ENCODE measurements at places on chromosomes 6 and 20.

DNA sequence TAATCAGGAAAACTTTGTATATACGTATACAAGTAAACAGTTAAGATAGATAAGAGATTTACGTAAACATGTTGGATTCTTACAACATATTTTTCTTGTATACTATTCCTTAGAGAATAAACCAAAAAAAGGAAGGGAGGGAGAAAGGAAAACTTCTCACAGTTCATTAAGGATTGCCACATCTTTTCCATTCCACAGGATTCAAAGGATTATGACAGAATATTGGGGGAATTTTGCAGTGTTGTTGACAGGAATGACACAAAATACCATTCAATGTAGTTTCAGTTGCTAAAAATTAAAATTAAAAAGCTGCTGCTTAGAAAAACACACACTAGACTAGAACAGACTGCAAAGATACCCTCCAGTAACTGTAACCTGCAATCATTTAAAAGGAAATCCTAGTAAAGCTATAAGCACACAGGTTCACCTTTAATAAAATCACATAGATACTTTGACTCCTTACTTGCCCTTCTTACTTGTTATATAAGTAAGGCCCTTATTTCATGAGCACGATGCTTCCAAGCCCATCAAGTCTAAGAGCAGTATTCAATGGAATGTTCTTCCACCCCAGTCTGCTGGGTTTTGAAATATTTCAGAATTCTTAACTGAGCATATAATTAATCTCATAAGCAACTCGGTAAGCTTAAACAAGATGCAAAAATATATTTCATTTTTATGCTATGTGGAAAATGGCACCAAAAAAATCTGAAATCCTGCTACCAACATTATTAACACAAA, 107.8 kb downstream of the SMLR1 start:
- no peak for DNase-seq

GRCh38 chr20:50405235-50405914, 104.8 kb upstream of the PTPN1 start:
- DNase-seq, result no peak

DNA sequence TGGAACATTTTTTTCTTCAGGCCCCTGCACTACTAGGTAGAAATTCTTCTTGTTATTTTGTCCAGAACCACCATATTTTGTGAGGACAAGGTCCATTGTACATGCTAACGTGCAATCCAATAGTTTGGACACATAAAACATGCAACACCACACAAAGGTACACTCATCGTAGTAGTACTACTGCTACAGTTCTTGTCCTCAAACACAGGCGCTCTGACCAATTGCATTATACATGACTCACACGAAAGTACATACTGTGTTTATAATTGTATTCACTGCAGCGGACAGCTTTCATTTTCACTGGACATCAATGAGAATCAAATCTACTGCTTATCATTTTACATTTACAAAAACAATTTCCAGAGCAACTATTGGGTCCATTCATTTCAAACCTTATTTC, 15.3 kb upstream of the SMLR1 start:
- DNase-seq, result no peak

DNA sequence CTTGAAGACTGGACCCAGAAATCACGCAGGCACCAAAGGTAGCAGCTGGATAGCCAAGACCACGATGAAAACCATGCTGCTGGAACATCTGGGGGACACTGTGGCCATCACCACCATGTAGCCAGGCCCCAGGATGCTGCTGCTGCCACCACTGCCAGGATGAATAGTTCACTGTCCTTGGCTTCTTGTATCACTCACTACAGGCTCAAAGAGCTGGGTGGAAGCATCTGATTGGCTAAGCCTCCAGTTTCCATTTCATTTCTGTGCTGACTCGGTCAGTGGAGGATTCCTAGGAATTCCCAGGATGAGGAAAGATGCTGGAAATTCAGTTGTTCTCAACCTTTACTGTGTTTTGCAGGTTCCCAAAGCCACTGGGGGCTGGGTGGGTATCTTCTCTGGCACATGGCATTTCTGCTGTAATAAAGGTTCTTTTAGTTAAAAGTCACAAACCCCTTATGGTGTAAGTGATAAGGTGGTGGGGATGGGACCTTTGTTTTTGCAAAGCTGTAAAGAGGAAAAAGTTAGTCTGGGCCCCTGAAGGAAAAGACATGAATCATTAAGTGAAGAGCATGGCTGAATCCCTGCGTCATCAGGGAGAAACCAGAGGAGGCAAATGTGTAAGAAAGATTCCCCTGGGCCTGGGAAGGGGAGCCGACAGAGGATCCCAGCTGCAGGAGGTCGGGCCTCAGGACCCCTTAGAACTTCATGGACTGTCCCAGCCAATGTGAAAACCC, 75.6 kb upstream of the RNF24 start:
- no peak for DNase-seq

- no peak for DNase-seq
These were observed 65.9 kb downstream of the MTHFD1L start for GRCh38 chr6:150931405-150931804.

- no peak for DNase-seq
These were observed 76.8 kb downstream of the PTPRK start for GRCh38 chr6:128443553-128443952.

DNA sequence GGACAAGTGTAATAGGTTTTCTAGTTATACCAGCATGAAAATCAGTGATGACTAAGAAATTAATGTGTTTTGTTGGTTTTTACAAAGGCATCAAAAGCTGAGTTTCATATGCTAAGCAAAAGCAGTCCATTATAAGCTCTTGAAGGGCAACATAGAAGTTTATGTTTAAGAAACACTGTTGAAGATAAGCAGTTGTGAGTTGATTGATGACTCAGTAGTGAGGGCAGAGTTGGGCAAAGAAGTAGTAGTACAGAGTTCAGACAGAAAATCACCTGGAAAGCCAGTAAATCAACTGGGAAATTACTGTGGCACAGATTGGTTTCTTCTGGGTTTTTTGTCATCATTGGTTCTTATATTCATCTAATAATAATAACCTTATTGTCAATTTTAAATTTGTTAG, 78.0 kb upstream of the SMIM8 start:
- DNase-seq, result no peak

DNA sequence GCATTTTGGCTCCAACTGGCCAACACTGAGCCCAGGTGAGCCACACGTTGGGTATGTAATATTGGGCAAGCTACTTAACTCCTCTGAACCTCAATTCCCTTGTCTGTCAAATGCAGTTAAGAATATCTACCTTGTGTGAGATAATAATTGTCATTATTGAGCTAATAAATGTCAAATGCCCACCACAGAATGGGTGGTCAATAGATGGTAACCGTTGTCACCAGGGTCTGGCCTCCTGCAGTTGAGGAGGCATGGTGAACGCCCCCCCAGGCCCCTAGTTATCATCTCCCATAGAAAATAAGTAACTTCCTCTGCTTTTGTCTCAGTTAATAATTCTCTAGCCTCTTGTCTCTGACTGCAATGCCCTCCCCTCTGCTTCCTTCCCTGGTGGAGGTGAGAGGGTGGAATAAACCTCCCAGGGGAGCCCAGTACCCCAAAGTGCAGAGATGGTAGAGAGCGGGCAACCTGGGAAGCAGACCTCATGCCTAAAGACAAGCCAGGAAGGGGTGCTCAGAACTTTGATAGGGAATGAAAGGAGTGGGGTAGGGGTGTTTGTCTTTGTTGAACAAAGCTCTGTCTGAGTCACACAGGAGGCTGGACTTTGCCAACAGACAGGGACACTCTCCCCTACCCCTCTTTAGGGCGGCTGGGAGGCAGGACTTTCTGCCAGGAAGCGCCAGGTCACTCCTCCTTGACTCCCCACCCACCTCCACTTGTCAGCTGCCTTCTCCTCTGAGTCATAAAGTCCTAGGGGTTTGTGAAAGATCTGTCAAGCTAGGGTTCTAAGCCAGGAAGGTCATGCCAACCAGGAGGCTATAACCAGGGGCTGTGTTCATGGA, 1.3 kb upstream of the UNC5CL start:
- DNase-seq, result no peak

- peak; percentile 80 for DNase-seq
These were observed at the start of gene RNF217 for GRCh38 chr6:124961777-124962638. TSS of gene RNF217 (plus strand) at chr6:124962437. CDS start at chr6:124962545, 108 bp downstream.

GRCh38 chr20:47677635-47678453, 107.4 kb downstream of the SULF2 start:
- DNase-seq, result peak; percentile 13

- no peak for DNase-seq
These were observed 59.0 kb downstream of the FAM120B start for GRCh38 chr6:170365593-170365992.

DNA sequence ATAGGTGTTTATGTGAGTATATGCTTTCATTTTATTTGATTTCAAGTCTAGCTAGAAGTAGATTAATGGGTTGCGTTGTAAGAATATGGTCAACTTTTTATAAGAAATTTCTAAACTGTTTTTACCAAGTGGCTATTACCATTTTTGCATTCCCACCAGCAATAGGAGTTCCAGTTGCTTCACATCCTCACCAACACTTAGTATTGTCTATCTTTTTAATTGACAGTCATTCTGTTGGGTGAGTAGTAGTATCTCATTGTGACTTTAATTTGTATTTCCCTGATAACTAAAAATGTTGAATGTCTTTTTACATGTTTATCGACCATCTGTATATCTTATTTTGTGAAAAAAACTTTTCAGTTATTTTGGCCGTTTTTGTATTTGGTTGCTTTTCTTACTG, 135.3 kb downstream of the AKAP7 start:
- DNase-seq, result no peak

GRCh38 chr6:168686029-168686738, 245.2 kb downstream of the SMOC2 start:
- no peak for DNase-seq

DNA sequence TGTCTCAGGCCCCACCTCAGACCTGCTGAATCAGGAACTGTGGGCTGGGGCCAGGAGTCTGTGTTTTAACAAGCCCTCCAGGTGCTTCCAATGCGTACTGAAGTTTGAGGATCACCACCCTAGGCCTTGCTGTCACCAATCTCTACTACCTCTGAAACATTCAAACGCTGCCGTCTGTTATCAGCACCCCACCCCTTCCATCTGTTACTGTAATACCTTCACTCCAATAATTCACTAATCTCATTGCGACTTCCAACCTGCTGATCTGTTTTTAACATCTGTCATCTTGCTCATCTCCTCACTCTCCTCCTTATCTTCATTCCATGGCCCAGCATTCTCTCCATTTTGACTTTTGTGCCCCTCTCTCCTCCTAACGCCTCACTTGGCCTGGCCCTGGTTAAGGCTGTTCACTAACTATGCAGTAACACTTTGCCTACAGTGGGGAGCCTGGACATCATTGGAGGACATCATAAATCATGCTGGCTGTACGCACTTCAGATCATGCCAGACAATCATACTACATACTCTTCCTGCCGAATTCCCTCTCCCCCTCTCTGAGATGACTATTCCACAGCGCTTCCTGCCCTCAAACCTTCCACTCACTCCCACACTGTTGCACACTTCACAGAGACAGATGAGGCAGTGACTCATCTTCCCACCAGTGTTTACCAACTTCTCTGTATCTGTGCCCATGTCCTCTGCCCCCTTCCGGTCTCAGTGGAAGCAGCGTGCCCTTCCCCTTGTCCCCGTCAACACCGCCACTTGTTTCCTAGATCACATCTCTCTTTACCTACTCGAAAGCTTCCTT, 3.0 kb upstream of the GUCA1B start:
- DNase-seq, result peak; percentile 42

GRCh38 chr6:139240161-139241010, 51.4 kb downstream of the TXLNB start:
- no peak for DNase-seq

GRCh38 chr20:4966826-4967751, 34.2 kb downstream of the SLC23A2 start:
- DNase-seq, result no peak

DNA sequence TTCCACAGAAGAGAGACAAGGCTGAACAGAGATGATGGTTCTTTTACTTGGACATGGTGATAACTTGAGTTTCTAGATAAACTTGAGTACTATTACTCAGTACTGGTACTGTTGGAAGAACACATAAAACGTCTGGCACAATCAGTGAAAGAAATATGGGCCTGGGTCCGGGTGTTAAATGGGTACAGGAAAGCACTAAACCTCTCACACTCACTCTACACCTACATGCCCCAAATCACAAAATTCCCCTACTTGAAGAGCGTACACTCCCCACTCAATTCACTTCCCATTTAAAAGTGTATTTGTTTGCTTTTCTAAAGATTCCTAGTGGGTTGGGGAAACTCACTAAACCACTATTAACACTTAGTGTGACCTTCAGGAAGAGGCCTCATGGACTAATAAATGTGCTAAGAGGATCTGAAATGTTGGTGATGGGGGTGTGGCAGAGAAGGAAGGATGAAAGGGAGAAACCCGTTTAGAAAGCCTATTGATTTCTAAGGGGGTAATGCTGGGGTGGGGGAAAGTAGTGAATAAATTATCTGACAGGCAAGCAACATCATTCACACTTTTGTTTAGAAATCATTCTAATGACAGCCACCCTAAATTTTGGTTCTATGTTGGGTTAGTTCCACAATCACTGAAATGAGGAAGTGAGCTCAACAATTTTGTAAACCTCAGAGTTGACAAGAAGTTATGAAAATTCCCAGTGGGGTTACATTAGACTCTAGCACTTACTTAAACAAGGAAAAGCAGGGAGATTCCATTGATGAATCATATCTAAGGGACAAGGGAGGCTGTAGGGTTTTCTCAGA, 222.6 kb upstream of the MARCKS start:
- DNase-seq, result no peak

GRCh38 chr20:49171909-49172308, 16.2 kb downstream of the STAU1 start:
- no peak for DNase-seq

GRCh38 chr6:155432293-155432692, 23.3 kb downstream of the NOX3 start:
- no peak for DNase-seq

- no peak for DNase-seq
These were observed 12.2 kb downstream of the SF3B5 start for GRCh38 chr6:144083172-144083571.

- no peak for DNase-seq
These were observed 30.2 kb upstream of the CST7 start for GRCh38 chr20:24918579-24919566.

DNA sequence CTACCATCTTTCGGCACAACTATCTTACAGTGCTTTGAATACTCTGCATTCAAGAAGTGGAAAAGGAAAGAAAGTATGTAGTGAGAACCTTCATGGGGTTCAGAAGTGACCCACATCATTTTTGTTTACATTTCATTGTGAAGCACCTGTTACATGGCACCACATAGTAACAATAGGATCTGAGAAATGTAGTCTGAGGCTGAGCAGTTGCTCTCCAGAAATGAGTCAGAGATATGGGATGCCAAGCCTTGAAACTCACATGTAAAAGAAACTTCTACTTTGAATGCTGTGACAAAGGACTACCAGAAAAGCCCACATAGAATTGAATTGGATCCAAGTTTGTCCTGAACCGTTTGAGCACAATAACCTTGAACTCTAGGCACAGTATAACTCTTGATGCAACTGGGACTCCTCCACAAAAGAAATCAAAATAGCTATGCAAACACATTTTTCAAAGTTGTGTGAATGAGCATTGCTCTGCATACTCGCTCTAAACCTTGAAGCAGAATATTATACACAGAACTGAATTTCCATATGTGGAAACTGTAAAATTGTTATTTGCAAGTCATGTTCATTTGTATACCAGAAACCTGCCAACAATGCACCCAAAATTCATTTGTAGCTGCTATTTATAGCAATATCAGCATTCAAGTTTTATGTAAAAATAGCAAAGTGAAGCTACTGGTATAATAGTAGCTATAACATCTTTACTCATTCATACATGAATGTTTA, 400.9 kb upstream of the POU3F2 start:
- DNase-seq, result no peak
